ENCODE measurements at places on chromosomes 12 and 14.

GRCh38 chr14:67187826-67188225 is 1.4 kb upstream of the GARIN2 start:
- DNase-seq: no peak

GRCh38 chr14:69501423-69501838 is 16.9 kb downstream of the PLEKHD1 start:
- DNase-seq: no peak

GRCh38 chr14:75661499-75661814 is 411 bp downstream of the TTLL5 start:
- no peak for DNase-seq

DNA sequence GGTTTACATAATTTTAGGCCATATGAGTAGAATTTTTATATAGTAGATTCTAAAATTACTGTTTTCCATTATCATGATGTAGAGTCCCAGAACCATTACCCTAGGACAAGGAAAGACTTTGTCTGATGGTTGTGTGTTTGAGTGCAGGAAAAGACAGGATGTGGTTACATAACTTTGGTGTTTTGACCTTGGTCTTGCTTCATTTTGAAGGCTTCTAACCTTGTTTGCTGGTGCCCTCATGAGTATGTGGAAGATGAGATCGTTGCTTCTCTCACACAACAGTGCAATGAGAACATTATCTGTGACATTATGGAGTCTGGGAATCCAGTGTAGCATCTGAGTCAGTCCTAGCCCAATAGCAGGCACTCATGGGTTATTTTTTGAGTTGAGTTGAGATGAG is 106.2 kb downstream of the IGF1 start:
- no peak for DNase-seq

GRCh38 chr12:45049912-45050750 is 768 bp downstream of the DBX2 start:
- DNase-seq: no peak

DNA sequence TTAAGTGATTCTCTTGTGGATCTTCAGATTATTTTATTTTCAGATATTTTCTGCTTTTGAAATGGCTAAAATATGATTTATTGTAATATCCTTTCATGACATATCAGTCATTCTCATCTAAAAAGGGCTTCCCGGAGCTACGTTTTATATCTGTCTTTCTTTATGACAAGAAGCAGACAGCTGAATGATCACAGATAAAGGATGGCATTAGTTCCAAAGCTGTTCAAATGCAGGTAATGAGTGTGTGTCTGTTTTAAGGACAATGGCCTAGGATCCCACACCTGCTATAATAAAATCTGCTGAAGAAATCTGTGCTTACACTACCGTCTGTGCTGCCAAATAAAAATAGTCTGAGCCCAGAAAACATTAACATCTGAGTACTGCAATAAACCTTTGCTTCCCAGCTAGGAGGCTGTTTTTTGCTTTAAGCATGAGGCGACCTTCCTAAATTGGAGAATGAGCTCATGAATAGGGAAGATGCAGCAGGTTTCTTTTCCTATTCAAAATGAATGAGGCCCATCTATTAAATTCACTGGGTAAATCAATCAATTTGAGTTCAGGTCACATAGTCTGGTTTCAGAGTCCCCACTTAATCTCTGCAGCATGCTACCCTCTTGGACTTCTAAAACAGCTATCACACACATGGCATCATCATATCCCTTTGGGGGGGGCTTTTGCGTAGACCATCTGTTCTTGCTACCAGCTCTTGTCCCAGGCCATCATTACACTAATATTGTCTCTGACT is 498.5 kb downstream of the NELL2 start:
- DNase-seq: no peak

- DNase-seq: no peak
These were observed 28.4 kb upstream of the GAS2L3 start for GRCh38 chr12:100545092-100545491.

- no peak for DNase-seq
These were observed 324.2 kb downstream of the ZFP36L1 start for GRCh38 chr14:68468437-68469207.

Measured in central memory CD8-positive, alpha-beta T cell (primary cell).